ENCODE measurements at places on chromosomes 6 and 20.

- no peak for DNase-seq
These were observed 231.1 kb upstream of the ZNF217 start for GRCh38 chr20:53824779-53825178.

- no peak for DNase-seq
These were observed 51.4 kb downstream of the CD40 start for GRCh38 chr20:46169245-46170171.

GRCh38 chr6:133432021-133432989, 191.1 kb downstream of the EYA4 start:
- no peak for DNase-seq

- no peak for DNase-seq
These were observed 11.8 kb downstream of the ENPP1 start for GRCh38 chr6:131819572-131820124.

GRCh38 chr6:33678932-33679490, 32.5 kb downstream of the UQCC2 start:
- DNase-seq: no peak

DNA sequence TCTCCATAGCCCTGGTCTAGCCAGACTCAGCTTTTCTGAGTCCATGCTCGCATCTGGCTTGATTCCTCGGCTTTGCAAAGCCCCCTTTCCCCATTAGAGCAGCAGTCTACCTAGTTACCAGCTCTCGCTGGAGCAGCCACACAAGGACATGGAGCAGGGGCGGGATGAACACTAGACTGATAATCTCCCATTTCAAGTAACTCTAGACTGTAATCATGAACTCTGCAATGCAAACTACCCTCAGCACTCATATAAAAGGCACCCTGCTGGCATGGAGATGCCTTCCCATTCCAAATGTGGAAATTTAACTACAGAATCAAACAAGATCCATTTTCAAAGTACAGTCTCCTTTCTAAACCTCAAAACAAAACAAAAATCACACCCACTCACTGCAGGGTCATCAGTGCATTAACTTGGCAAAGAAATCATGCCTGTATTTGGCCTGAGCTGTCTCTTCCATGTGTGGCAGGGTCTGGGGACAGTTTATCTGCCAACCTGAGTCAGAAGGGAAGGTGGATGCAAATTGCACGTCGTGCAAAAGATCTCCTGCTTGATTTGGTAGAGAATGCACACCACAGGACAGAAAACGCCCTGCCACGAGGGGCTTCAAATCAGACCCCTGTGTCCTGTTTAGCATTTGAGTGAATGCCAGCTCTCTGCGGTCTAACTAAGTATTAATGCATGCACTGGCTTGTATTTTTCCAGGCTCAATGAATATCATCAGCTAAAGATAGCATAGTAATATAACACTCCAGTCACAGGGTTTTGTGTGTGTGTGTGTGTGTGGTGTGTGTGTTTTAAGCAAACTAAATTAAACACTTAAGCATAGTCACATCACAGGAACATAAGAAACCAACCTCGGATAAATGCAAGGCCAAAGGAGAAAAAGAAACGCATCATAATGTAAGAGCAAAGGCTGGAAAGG, 85.3 kb downstream of the MYLK4 start:
- no peak for DNase-seq

- peak; percentile 86 for DNase-seq
These were observed 1.6 kb upstream of the ATXN1 start for GRCh38 chr6:16762550-16763477.

- DNase-seq: no peak
These were observed 64.2 kb downstream of the GCNT2 start for GRCh38 chr6:10585209-10585845.

- DNase-seq: no peak
These were observed 157.9 kb downstream of the LY86 start for GRCh38 chr6:6746333-6746969.

DNA sequence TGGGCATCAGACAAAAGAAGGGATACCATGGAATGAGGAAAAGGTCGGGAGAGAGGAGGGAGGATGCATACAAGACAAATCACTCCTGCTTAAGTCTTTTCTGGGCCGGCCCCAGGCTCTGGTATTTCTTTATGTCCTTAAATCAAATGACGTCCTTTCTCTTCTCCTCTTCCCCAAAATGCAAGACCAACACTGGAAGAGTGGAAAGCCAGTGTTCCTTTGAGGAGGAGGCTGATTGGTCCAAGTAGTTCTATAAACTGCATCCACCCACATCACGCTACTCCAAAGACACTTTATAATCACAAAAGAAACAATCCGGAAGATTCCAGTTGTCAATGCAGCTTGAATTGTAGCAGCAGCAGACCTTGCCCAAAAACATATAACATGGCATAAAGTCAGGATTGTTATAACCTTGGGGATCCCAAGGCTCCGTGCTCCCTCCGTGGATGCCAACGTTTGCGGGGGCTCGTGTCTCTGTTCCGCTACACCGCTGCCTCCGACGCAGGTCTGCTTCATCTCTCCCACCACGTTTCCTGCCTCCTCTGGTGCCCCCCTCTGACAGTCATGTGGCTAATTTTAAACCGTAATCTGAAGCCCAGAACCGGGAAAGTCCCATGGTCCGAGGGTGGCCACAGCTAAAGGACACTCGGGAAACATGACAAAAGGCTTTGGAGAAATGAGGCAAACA, 47.1 kb downstream of the MCUR1 start:
- peak; percentile 11 for DNase-seq

DNA sequence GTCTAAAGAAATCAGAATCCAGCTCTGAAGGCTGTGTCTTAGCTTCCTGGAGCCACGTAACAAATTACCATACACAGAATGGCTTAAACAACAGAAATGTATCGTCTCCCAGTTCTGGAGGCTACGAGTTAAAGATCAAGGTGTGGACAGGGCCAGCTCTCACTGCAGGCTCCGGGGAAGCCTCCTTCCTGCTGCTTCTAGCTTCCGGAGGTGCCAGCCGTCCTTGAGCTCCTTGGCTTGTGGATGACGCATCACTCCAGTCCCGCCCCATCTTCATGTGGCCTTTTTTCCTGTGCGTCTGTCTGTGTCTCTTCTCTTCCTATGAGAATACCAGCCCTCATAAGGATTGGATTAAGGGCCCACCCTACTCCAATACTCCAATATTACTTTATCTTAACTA, 319.1 kb upstream of the QKI start:
- no peak for DNase-seq

- DNase-seq: no peak
These were observed 74.0 kb upstream of the SAMD5 start for GRCh38 chr6:147434516-147434915.

GRCh38 chr6:141264101-141264500, 868.6 kb upstream of the GJE1 start:
- no peak for DNase-seq

DNA sequence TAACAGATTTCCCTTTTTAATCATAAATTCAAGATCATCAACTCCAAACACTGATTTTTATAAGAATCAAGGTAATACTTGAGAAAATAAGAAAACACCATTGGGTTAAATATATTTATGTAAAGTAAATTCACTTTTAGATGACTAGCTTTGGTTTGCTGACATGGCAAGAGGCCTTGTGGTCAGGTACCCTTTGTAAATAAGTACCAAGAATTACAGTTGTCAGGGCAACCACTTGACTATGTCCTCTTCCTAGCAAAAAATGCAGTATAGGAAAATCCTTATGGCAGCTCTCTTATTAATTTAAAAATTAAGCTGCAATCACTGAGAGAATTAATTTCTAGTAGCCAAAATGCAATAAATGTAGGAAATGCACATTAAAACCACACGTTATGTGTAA, 153.8 kb downstream of the INSM1 start:
- DNase-seq: no peak

DNA sequence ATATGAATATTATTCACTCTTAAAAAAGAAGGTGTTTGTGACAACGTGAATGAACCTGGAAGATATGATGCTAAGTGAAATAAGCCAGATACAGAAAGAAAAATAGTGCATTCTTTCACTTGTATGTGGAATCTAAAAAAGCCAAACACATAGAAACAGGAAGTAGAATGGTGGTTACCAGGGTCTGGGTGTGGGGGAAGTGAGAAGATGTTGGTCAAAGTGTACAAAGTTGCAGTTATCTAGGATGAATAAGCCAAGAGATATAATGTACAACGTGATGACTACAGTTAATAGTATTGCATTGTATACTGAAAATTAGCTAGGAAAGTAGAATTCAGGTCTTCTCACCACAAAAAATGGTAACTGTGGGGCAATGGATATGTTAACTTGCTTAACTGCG, 151.1 kb upstream of the HCRTR2 start:
- no peak for DNase-seq

DNA sequence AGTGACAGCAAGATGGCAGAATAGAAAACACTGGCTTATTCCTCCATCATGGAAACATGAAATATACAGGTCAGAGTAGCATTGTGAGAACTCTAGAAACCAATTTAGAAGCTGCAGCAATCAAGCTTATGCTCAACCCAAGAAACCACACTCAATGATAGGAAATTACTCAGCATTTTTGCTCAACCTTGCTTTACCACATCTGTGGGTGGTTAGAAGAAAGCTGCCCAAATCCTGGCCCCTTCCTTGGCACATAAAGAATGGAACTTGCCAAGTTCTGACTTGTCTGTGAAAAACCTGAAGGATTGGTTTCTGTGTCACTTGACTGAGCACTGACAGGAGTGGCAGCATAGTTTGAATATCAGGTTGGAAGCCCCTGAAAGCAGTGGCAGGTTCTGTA, 108.0 kb upstream of the MOCS1 start:
- DNase-seq: no peak

DNA sequence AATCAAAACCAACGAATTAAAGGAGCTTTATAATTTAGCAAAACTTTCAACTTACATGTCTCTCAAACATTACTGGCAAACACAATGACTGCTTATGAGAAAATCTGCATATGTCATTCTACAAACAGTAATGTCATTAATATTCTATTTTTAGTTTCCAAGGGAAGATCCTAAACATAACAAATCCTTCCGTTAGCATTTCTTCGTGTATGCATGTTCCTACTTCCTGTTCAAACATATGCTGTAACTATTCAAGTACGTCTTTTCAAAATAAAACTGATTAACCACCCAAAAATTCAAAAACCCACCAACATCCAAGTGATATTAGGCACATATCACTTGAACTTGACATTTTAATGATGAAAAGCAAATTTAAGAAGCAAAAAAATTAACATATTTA, 131.3 kb downstream of the HACE1 start:
- DNase-seq: no peak

DNA sequence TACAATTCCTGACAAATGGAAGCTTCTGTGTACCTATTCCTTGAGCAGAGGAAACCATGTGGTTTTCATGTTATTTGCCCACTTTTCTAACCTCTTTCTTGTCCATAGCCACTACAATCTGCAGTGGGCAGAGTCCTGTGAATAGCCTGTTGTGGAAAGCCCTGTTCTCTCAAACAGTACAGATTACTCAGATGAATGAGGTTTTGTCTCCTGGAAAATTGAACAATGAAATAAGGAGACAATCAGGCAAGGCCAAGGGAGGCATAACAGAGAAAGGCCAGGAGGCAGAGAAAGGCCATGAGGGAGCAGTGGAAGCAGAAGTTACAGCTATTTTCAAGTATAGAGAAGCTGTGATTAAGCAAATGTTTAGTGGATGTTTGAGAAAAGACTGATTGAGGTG, 189.3 kb downstream of the GRIK2 start:
- DNase-seq: no peak

GRCh38 chr6:144315981-144316861, 31.1 kb downstream of the UTRN start:
- no peak for DNase-seq

DNA sequence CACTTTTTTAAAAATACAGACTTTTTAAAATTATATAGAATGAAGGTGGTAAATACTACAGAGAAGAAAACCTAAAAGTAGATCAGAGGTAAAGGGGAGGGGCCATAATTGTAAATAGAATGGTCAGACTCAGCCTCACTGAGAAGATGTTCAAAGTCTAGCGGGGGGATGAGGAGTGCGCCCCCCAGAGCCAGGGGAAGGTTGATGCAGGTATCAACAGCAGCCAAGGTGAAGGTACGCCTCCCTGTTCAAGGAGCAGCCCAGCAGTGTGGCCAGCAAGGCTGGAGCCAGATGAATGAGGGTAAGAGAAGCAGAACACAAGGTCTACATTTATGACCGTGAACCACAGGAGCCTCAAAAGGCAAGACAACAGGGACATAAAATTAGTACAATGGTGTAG, 204.1 kb downstream of the PTPRT start:
- DNase-seq: no peak

GRCh38 chr6:7145885-7146828, 38.4 kb downstream of the RREB1 start:
- DNase-seq: no peak

DNA sequence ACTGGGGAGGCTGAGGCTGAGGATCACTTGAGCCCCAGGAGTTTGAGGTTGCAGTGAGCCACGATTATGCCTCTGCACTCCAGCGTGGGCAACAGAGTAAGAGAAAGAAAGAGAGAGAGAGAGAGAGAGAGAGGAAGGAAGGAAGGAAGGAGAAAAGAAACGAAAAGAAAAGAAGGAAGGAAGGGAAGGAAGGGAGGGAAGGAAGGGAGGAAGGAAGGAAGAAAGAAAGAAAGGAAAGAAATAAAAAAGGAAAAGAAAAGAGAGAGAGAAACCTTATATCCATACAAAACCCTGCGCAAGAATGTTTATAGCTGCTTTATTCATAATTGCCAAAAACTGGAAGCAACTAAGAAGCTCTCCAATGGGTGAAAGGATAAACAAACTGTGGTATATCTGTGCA, 8.1 kb upstream of the HSPA12B start:
- DNase-seq: no peak

GRCh38 chr20:61886721-61887595, 178.7 kb downstream of the TAF4 start:
- DNase-seq: peak; percentile 11

- DNase-seq: no peak
These were observed 364.3 kb upstream of the SPTLC3 start for GRCh38 chr20:12644461-12644860.

GRCh38 chr6:111841822-111842221, 31.4 kb downstream of the FYN start:
- DNase-seq: peak; percentile 67

DNA sequence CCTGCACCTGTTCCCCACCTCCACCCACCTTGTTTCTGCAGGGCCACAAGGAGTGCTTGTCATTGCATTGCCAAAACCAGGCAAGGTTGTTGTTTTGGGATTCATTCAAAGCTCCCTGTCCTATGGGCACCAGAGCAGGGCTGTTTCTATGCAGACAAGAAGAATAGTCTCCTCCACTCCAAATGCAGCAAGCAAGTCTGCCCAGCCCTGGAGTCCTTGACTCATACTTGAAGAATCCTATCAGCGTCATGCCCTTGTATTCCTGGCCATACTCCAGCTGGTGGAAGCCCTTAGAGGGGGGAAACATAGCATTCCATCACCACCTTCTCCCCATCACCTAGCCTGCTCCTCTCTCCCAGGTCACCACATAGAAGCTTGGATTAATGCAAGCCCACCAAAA, 145.3 kb upstream of the ECI2 start:
- DNase-seq: no peak

- no peak for DNase-seq
These were observed 3.3 kb downstream of the PLCB4 start for GRCh38 chr20:9071976-9072726.

All from CD4-positive, alpha-beta memory T cell (primary cell).